Articular chondrocyte of knee joint (primary cell): ENCODE measurements at places on chromosomes 5 and 9. TPM values are rescaled to one million over a fixed set of nuclear protein-coding genes. Genes with fewer than 3 reads are reported as not detected.

CLIC3 gene
- 16.0 and 16.6 TPM in 2 replicates for total RNA-seq

RAB3C gene
- not detected in 2 replicates for total RNA-seq

SLC30A5 gene
- total RNA-seq, result 51.0 and 55.9 TPM in 2 replicates

AHRR gene
- total RNA-seq, result 20.1 and 21.1 TPM in 2 replicates

ADAMTSL2 gene
- total RNA-seq, result 0.11 and 0.26 TPM in 2 replicates

C9orf153 gene
- total RNA-seq, result 0.32 and 0.91 TPM in 2 replicates

SLC23A1 gene
- total RNA-seq, result not detected in 2 replicates

PKD2L2 gene
- 0.13 TPM in 1 of 2 replicates, not detected in the other for total RNA-seq

SMARCA2 gene
- total RNA-seq, result 148 and 180 TPM in 2 replicates

LHX3 gene
- not detected in 2 replicates for total RNA-seq

ZFP2 gene
- 2.1 and 3.1 TPM in 2 replicates for total RNA-seq
